Astrocyte (in vitro differentiated cells and primary cell): ENCODE measurements at places on chromosomes 6 and 20. TPM values are rescaled to one million over a fixed set of nuclear protein-coding genes. Genes with fewer than 3 reads are reported as not detected.

Gene LY6G6F
- not detected in 2 replicates for total RNA-seq

Gene IDH3B
- total RNA-seq: 68.0 and 74.8 TPM in 2 replicates

Gene SCGN
- total RNA-seq: not detected in 2 replicates

Gene RSPO4
- 0.34 and 0.99 TPM in 2 replicates for total RNA-seq

Gene IBTK
- 42.7 and 43.9 TPM in 2 replicates for total RNA-seq

Gene CD93
- 0.02 TPM in 1 of 2 replicates, not detected in the other for total RNA-seq

Gene KHDC1
- 2.5 and 2.9 TPM in 2 replicates for total RNA-seq

Gene GJA10
- total RNA-seq: not detected in 2 replicates
